ENCODE measurements at places on chromosomes 7 and 10. TPM values are rescaled to one million over a fixed set of nuclear protein-coding genes. Genes with fewer than 3 reads are reported as not detected.

The RNF148 gene
- total RNA-seq = 4.9 TPM

The TNRC18 gene
- total RNA-seq = 87.9 TPM

The FOXP2 gene
- total RNA-seq = 15.5 TPM

The PRSS37 gene
- total RNA-seq = not detected

- H3K36me3 ChIP-seq = no peaks in the 10 kb centered on the region
- no peak overlapping the region for H3K4me3 ChIP-seq
- H3K27me3 ChIP-seq = no peaks in the 10 kb centered on the region
- peak overlapping the region; percentile 92 for H3K27ac ChIP-seq
Observed at GRCh38 chr10:649798-650440, 39.5 kb downstream of the DIP2C start.

GRCh38 chr10:27390681-27391080, 113.4 kb upstream of the RAB18 start:
- no peaks in the 10 kb centered on the region for H3K36me3 ChIP-seq
- DNase-seq = no peak

DNA sequence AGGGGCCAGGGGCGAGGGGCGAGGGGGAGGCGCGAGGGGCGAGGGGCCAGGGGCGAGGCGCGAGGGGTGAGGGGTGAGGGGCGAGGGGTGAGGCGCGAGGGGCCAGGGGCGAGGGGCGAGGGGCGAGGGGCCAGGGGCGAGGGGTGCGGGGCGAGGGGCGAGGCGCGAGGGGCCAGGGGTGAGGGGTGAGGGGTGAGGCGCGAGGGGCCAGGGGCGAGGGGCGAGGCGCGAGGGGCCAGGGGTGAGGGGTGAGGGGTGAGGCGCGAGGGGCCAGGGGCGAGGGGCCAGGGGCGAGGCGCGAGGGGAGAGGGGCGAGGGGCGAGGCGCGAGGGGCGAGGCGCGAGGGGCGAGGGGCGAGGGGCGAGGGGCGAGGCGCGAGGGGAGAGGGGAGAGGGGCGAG, 192.3 kb downstream of the PTPRN2 start:
- H3K4me3 ChIP-seq = no peak overlapping the region
- H3K36me3 ChIP-seq = no peaks in the 10 kb centered on the region
- H3K4me1 ChIP-seq = peaks cover 7% of the 10 kb centered on the region
- H3K27me3 ChIP-seq = no peaks in the 10 kb centered on the region

DNA sequence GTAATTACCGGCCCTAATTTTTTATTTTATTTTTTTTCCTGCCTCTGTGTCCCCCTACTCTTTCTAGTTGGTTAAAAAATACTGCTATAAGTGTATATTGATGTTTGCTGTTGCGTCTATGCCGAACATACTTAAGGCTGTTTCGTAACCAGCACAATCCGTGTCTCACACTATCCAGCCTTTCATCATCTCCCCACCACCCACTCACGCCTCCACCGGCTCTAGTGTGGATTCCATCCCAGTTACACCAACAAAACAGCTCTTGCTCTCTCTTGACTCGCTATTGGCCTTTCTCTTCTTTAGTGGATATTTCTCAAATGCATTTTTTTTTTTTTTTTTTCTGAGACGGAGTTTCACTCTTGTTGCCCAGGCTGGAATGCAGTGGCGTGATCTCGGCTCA, 70.1 kb upstream of the CAMK1D start:
- H3K4me1 ChIP-seq = peaks cover 2% of the 10 kb centered on the region
- H3K27ac ChIP-seq = no peak overlapping the region
- DNase-seq = no peak
- H3K4me3 ChIP-seq = no peak overlapping the region

DNA sequence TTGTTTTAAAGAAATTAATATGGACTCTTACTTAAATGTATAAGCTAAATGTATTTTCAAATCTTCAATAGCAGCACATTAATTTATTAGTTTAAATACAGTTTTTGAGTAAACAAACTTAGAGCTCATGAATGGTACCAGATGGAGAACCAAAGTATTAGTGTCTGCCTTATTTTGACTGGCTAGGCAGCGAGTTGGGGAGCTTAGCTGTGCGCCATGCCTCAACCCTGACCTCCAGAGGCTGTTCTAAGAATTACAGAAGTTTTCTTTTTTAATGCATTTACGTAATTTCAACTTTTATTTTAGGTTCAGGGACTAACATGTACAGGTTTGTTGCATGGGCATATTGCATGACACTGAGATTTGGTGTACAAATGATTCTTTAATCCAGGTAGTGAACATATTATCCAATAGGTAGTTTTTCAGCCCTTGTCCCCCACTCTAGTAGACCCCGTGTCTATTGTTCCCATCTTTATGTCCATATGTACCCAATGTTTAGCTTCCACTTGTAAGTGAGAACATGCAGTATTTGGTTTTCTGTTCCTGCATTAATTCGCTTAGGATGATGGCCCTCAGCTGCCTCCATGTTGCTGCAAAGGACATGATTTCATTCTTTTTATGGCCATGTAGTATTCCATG, 166.8 kb downstream of the IQUB start:
- H3K36me3 ChIP-seq = no peaks in the 10 kb centered on the region
- peak; percentile 32 for DNase-seq
- no peaks in the 10 kb centered on the region for H3K27me3 ChIP-seq
- H3K4me3 ChIP-seq = no peak overlapping the region
- no peak overlapping the region for H3K27ac ChIP-seq
- H3K4me1 ChIP-seq = no peaks in the 10 kb centered on the region

GRCh38 chr7:311796-312195, 21.8 kb downstream of the FOXL3 start:
- H3K27me3 ChIP-seq = no peaks in the 10 kb centered on the region
- H3K4me1 ChIP-seq = no peaks in the 10 kb centered on the region
- H3K27ac ChIP-seq = no peak overlapping the region
- no peak for DNase-seq
- no peaks in the 10 kb centered on the region for H3K36me3 ChIP-seq
- H3K4me3 ChIP-seq = no peak overlapping the region

DNA sequence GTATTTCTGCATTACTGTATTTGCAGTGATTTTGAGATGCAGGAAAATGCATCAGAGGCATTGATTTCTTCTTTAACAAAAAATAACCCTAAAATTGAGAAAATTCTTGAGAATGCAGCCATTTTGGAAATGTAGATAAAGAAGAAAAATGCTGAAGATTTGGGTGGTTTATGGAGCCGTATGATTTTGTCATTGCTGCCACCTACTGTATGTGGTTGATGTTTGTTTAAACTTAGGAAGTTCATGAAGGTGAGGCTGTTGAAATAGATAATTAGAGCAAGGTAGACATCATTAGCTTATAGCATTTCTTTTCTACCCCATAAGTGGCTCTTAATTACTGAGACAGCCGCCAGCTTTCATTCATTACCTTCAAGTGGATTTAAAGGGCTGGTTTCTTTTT, 92.1 kb upstream of the SAMD8 start:
- peaks cover 56% of the 10 kb centered on the region for H3K4me1 ChIP-seq
- no peak for DNase-seq
- no peak overlapping the region for H3K27ac ChIP-seq
- no peak overlapping the region for H3K4me3 ChIP-seq
- H3K27me3 ChIP-seq = no peaks in the 10 kb centered on the region
- H3K36me3 ChIP-seq = no peaks in the 10 kb centered on the region

DNA sequence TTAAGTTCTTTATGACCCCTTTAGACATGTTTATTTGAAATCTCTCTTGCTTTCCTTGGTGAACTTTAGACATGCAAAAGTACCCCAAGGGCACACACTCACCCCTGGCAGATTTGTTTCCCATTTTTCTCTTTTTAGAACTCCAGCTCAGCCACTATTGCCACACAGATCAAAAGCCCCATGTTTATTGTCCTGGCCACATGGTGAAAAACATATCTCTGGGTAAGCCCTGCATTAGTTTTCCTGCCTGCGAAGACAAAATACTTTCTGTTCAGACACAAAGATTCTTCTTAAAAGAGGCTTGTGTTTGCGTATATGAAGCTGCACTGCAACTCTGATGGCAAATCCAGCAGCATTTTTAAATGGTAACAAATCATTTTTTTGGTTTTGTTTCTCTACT, 200.0 kb downstream of the POLR1F start:
- no peak overlapping the region for H3K27ac ChIP-seq
- DNase-seq = no peak
- no peaks in the 10 kb centered on the region for H3K4me1 ChIP-seq
- H3K27me3 ChIP-seq = no peaks in the 10 kb centered on the region
- no peak overlapping the region for H3K4me3 ChIP-seq

Measured in body of pancreas (tissue), 4 donors.